Endodermal cell (in vitro differentiated cells): ENCODE measurements at places on chromosomes 1 and 21. TPM values are rescaled to one million over a fixed set of nuclear protein-coding genes. Genes with fewer than 3 reads are reported as not detected.

CELA3B gene
- total RNA-seq = not detected in 2 replicates

RCSD1 gene
- 0.29 to 0.38 TPM (median 0.38 TPM) in 3 replicates for total RNA-seq

RNASEL gene
- 2.1 and 2.6 TPM in 2 replicates for total RNA-seq

VANGL2 gene
- total RNA-seq = 67.5 to 74.6 TPM (median 68.7 TPM) in 3 replicates

DNA sequence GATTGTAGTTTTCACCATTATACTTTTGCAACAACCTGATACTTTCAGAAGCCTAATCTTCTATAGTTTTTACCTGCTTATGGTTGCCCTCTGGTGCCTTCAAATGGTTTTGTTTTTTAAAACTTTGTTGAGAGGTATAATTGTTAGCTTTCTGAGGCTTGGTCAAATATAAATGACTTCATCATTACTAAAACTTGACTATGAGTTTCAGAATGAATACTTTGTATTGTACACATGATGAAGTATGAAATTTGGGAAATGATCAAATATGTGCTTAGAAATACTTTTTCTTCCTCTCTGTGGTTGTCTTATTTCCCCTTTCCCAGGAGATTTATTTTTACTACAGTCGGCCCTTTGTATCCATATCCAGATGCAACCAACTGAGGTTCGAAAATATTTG is 151.8 kb upstream of the B3GALT2 start:
- no peaks in the 10 kb centered on the region for H3K27me3 ChIP-seq
- no peak overlapping the region for H3K4me3 ChIP-seq
- no peak for DNase-seq
- H3K4me1 ChIP-seq = no peaks in the 10 kb centered on the region

- no peaks in the 10 kb centered on the region for H3K27me3 ChIP-seq
- peak; percentile 71 for DNase-seq
- no peak overlapping the region for H3K27ac ChIP-seq
- no peak overlapping the region for H3K4me3 ChIP-seq
- peaks cover 14% of the 10 kb centered on the region for H3K4me1 ChIP-seq
- no peaks in the 10 kb centered on the region for H3K36me3 ChIP-seq
Observed at GRCh38 chr1:201450721-201451291, 18.2 kb downstream of the PHLDA3 start.

GRCh38 chr1:3015269-3015635 is 6.0 kb upstream of the ACTRT2 start:
- no peak for DNase-seq
- no peaks in the 10 kb centered on the region for H3K27me3 ChIP-seq
- no peaks in the 10 kb centered on the region for H3K36me3 ChIP-seq
- H3K4me1 ChIP-seq = no peaks in the 10 kb centered on the region
- H3K27ac ChIP-seq = no peak overlapping the region

GRCh38 chr1:166600574-166600973 is 238.7 kb upstream of the POGK start:
- H3K4me3 ChIP-seq = no peak overlapping the region
- H3K4me1 ChIP-seq = no peaks in the 10 kb centered on the region
- H3K27me3 ChIP-seq = no peaks in the 10 kb centered on the region
- H3K36me3 ChIP-seq = no peaks in the 10 kb centered on the region
- H3K27ac ChIP-seq = no peak overlapping the region

- peaks cover 4% of the 10 kb centered on the region for H3K4me1 ChIP-seq
- H3K27ac ChIP-seq = no peak overlapping the region
- H3K36me3 ChIP-seq = peaks cover 56% of the 10 kb centered on the region
- DNase-seq = no peak
- peak overlapping the region; percentile 72 for H3K4me3 ChIP-seq
Observed at GRCh38 chr1:145845144-145845513, 301 bp upstream of the NUDT17 start.

DNA sequence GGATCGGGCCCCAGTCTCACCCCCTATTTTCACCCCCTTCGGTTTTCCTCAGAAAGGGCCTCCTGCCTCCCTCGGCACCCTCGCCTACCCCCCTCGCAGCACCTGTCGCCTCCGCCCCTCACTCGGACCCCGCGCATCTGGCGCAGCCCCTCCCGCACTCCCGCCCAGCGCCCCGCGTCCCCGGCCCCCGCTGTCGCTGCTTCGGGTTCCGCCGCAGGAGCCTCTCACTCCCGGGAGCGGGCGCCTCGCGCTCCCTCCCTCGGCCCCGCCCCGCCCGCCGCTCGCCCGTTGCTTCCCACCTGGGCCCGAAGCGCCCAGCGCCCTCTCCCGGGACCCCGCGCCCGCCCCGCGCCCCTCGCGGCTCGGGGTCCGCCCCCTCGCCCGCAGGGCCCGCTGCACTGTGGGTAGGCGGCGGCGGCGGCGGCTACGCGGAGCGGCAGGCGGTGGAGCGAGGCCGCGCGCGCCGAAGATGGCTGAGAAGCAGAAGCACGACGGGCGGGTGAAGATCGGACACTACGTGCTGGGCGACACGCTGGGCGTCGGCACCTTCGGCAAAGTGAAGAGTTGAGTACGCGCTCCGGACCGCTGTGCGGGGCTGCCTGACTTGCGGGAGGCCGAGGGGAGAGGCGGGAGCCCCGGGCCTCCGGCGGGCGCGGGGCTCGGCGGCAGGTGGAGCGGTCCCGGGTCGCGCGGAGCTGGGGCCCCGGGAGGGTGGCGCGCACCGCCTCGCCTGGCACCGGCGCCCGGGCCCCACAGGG is at the start of gene PRKAA2:
TSS of gene PRKAA2 (plus strand) at position 396 of the 758 bp plus-strand sequence. CDS start at position 470, 74 bp downstream.
- no peak within 1 kb of the TSS for H3K27ac ChIP-seq
- H3K27me3 ChIP-seq = peaks cover 40% of the 10 kb centered on the region
- H3K36me3 ChIP-seq = no peaks in the 10 kb centered on the region
- no peaks in the 10 kb centered on the region for H3K4me1 ChIP-seq
- peak; percentile 87 for DNase-seq
- peak within 1 kb of the TSS; percentile 85 for H3K4me3 ChIP-seq

GRCh38 chr21:44994695-44995342 is 55.0 kb downstream of the SLX9 start:
- no peaks in the 10 kb centered on the region for H3K4me1 ChIP-seq
- DNase-seq = no peak
- H3K27ac ChIP-seq = no peak overlapping the region
- H3K36me3 ChIP-seq = no peaks in the 10 kb centered on the region

GRCh38 chr1:83998205-83998497 is 781 bp downstream of the TTLL7 start:
- H3K36me3 ChIP-seq = no peaks in the 10 kb centered on the region
- H3K4me3 ChIP-seq = peak overlapping the region; percentile 85
- no peak for DNase-seq
- H3K27ac ChIP-seq = no peak overlapping the region
- H3K27me3 ChIP-seq = peaks cover 67% of the 10 kb centered on the region

DNA sequence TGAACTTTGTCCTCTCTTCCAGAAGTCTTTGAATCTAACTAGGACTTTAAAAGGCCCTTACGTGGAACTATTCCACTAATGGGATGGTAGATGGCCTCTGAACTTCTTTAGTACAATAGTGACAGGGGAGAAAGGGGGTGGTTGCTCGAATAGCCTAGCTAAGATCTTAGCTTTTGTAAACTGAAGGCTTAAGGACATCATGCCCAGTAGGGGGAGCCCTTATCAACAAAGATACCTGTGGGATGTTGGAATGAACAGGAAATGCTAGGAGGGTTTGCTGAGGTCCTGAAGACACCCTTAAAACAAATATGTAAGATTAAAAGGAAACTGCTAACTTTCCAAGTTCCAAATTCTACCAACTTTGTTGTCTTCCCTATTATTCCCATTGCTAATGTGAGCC is 33.2 kb downstream of the NHLH2 start:
- peaks cover 15% of the 10 kb centered on the region for H3K4me1 ChIP-seq
- peak; percentile 85 for DNase-seq
- no peak overlapping the region for H3K27ac ChIP-seq
- no peaks in the 10 kb centered on the region for H3K27me3 ChIP-seq

DNA sequence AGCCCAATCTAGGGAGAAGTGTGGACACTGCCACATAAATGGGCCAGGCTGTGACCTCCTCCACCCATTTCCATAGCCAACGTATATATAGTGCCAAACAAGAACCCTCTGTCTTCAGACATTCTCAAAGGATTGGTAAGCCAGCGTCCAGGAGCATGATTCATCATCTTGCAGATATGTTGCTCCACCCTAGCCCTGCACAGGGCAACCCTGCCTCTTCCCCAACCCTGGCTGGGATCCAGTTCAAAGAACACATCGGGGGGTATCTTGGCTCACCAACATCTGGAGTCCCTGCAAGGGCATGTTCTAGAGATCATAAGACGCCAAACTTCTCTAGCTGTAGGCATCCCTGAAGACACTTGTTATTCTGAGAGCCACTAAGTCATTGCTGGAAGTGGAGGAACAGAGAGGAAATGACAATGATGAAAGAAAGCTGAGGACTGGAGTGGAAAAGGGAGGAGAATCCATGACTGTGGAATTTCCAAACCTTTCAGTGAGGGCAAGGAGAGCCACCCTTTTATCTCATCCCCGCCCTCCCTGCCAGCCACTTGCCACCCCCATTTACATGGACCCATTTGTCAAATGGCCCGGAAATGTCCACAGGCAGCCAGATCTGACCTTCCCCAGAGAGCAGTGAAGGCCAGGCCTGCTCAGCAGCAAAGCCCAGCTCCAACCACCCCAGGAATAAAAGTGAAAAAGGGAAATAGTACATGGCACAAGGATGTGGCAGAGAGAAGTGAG is 144.1 kb upstream of the CTTNBP2NL start:
- no peaks in the 10 kb centered on the region for H3K36me3 ChIP-seq
- H3K27me3 ChIP-seq = peaks cover 21% of the 10 kb centered on the region
- H3K27ac ChIP-seq = no peak overlapping the region
- no peak overlapping the region for H3K4me3 ChIP-seq

DNA sequence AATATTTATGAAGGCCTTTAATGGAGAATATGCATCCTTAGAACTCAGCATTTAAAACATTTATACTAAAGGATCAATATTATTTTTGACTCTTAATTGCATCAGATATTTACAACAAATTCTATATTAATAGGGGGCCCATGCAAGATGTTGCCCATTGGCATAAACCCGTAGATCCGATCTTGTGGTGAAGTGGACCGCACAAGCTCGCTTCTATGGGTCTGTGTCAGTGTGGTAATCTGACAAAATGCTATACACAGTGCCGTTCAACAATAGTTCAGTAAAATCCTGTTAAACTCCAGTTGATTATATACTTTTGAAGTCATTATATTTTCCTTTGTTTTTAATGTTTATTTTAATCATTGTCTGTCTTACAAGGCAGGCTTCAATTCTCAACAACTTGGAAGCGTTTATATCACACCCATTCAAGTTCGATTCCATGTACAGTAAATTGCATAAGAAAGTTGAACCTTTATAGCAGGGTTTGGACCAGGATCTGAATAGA is 809.2 kb downstream of the USP25 start:
- DNase-seq = no peak
- no peak overlapping the region for H3K4me3 ChIP-seq
- H3K27me3 ChIP-seq = no peaks in the 10 kb centered on the region
- no peak overlapping the region for H3K27ac ChIP-seq
- H3K36me3 ChIP-seq = no peaks in the 10 kb centered on the region
- peaks cover 2% of the 10 kb centered on the region for H3K4me1 ChIP-seq

DNA sequence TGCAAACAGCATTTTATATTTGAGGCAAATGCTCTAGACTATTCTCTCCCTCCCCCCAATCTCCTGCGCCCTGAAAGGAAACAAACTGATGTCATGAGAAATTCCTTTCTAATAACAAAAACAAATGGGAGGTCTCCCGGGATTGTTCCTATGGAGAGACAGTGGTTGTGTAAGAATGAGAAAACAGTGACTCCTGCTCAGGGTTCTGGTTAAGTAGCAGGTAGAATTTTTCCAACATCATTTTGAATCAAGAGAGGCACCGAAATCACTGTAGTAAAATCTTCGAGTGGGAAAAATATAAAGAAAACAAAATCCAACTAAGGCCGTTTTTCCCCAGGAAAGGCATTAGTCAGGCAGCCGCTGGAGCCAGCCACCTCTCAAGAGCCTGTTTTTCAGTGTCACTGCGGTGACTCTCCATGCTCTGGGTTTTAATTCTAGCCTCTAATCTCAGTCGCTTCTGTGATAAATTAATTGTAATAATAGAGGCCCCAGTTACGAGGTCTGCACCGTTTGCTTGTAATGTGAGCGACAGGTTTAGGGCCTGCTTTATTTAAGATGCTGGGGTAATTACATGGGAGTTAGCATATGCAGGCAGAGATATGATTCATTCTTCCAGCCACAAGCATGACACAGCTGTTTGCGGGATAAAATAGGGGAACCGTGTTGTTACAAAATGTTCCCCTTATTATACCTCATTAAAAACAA is 80.3 kb downstream of the RNF220 start:
- no peak overlapping the region for H3K4me3 ChIP-seq
- H3K27me3 ChIP-seq = no peaks in the 10 kb centered on the region
- no peak for DNase-seq
- H3K4me1 ChIP-seq = peaks cover 4% of the 10 kb centered on the region
- H3K36me3 ChIP-seq = no peaks in the 10 kb centered on the region

DNA sequence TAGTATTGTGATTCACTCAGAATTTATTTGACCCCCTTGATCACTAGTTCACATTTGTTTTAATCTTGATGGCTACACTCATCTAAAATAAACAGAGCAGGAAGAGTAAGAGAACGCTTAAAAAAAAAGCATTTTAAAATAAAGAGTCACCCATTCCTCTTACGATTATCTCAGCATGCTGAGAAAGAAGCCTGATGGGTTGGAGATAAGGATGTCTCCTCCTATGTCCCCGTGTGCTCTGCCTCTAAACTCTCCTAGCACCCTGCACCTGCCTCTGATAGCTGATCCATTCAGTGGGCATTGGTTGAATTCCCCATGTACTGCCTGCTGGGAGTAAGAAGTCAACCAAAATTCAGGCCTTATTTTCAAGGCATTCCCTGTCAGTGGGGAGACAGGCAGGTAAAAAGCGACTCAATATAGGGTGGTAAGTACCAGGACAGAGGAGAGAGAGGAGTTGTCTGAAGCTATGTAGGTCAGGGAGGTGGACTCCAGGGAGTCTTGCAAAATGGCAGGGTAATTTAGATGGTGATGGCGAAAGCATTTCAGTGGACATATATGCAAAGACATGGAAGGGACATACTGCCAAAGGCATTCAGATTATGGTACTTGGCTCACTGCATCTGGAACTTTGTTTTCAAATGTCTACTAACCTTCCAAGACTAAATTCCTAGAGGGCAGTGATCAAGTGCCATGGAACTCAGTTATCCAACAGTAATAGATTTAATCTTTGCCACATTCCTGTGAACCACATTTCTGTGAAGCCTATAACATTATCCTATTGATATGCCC is 18.4 kb downstream of the ELAVL4 start:
- H3K4me1 ChIP-seq = no peaks in the 10 kb centered on the region
- DNase-seq = peak; percentile 47
- H3K27me3 ChIP-seq = peaks cover under 1% of the 10 kb centered on the region
- H3K4me3 ChIP-seq = no peak overlapping the region

GRCh38 chr1:204041232-204041767 is 31.6 kb upstream of the SOX13 start:
- no peak overlapping the region for H3K4me3 ChIP-seq
- H3K4me1 ChIP-seq = no peaks in the 10 kb centered on the region
- H3K27me3 ChIP-seq = no peaks in the 10 kb centered on the region
- H3K27ac ChIP-seq = no peak overlapping the region
- no peak for DNase-seq
- H3K36me3 ChIP-seq = no peaks in the 10 kb centered on the region
